Smooth muscle cell of the coronary artery (primary cell): ENCODE measurements at places on chromosomes 6 and 20. TPM values are rescaled to one million over a fixed set of nuclear protein-coding genes. Genes with fewer than 3 reads are reported as not detected.

PI3 gene
- not detected in 2 replicates for total RNA-seq

PI16 gene
- under 0.01 and 18.0 TPM in 2 replicates for total RNA-seq

EEF1A2 gene
- total RNA-seq = 0.47 and 2.5 TPM in 2 replicates

MDFI gene
- 0.23 and 5.8 TPM in 2 replicates for total RNA-seq

MAFB gene
- total RNA-seq = 0.23 and 3.2 TPM in 2 replicates

BANF2 gene
- not detected in 2 replicates for total RNA-seq

MEP1A gene
- not detected in 2 replicates for total RNA-seq

UNC5CL gene
- under 0.01 and 0.12 TPM in 2 replicates for total RNA-seq

DEF6 gene
- total RNA-seq = 0.53 and 0.70 TPM in 2 replicates

C6orf163 gene
- total RNA-seq = 0.83 and 0.94 TPM in 2 replicates

NKAPL gene
- 0.75 and 1.4 TPM in 2 replicates for total RNA-seq

GINS1 gene
- 1.3 and 3.2 TPM in 2 replicates for total RNA-seq

MYL9 gene
- 5.6 and 13.4 TPM in 2 replicates for total RNA-seq

NMBR gene
- not detected in 2 replicates for total RNA-seq

SIRPD gene
- total RNA-seq = not detected in 2 replicates

HLA-DPA1 gene
- 9.7 TPM in 1 of 2 replicates, not detected in the other for total RNA-seq

SMIM13 gene
- total RNA-seq = 4.1 and 7.7 TPM in 2 replicates

KCNK5 gene
- total RNA-seq = not detected in 2 replicates

SLC16A10 gene
- total RNA-seq = not detected in 2 replicates

MCCD1 gene
- total RNA-seq = not detected in 2 replicates

DOK5 gene
- 21.9 and 28.4 TPM in 2 replicates for total RNA-seq

EYA4 gene
- under 0.01 and 3.3 TPM in 2 replicates for total RNA-seq

VSTM2L gene
- 1.6 and 2.9 TPM in 2 replicates for total RNA-seq

LRRN4 gene
- total RNA-seq = under 0.01 TPM in 1 of 2 replicates, not detected in the other

GABRR1 gene
- not detected in 2 replicates for total RNA-seq

KIZ gene
- 9.5 and 23.3 TPM in 2 replicates for total RNA-seq

ULBP3 gene
- 5.0 and 5.2 TPM in 2 replicates for total RNA-seq

TGM3 gene
- not detected in 2 replicates for total RNA-seq

VNN1 gene
- under 0.01 and 0.12 TPM in 2 replicates for total RNA-seq

GGTLC1 gene
- total RNA-seq = not detected in 2 replicates

STAU1 gene
- total RNA-seq = 21.8 and 31.2 TPM in 2 replicates

TDRD6 gene
- 0.08 and 0.23 TPM in 2 replicates for total RNA-seq

SLC22A3 gene
- 0.23 and 13.5 TPM in 2 replicates for total RNA-seq

BPI gene
- 0.12 and 0.30 TPM in 2 replicates for total RNA-seq

SNAP91 gene
- total RNA-seq = under 0.01 TPM in 1 of 2 replicates, not detected in the other

NT5E gene
- total RNA-seq = 193 and 326 TPM in 2 replicates

SLC4A11 gene
- total RNA-seq = 0.83 and 1.2 TPM in 2 replicates

CLIC5 gene
- 0.12 TPM in 1 of 2 replicates, not detected in the other for total RNA-seq
